ENCODE measurements at places on chromosomes 11 and 22.
A peak's percentile ranks its signal among the peaks of the same experiment; 100 is the strongest.

DNA sequence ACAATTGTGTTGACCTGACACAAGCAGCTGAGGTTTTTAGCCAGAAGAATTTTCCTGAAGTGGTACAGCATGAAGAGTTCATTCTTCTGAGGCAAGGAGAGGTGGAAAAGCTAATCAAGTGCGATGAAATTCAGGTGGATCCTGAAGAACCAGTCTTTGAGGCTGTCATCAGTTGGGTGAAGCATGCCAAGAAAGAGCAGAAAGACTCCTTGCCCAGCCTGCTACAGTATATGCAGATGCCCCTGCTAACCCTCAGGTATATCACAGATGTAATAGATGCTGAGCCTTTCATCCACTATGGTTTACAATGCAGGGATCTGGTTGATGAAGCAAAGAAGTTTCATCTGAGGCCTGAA lies 12.9 kb upstream of the SCARF2 start:
- no peak for DNase-seq

DNA sequence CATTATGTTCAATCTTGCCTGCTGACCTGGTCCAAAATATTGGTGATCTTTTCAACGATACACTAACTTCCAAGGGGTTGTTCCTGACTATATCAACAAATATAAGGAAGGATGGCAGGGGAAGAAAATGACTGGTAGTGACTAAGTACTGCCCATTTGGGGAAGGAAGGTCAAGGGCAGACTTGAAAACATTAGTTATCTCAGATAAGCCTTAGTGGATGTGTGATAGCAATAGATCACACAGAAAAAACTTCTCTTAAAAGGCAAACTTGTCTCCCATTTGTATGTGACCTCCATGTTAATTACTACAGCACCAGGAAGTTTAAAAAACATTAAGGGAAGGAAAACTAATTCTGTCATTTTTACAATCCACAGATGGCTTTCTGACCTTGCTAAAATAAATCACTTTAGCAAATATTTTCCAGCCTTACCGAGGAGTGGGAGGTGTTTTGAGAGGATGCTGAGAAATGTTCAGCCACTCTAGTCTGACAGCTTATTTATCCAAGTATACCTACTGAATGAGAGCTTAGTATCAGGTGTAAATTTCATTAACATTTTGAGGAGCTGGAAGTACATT lies 88.2 kb upstream of the DDI1 start:
- no peak for DNase-seq

DNA sequence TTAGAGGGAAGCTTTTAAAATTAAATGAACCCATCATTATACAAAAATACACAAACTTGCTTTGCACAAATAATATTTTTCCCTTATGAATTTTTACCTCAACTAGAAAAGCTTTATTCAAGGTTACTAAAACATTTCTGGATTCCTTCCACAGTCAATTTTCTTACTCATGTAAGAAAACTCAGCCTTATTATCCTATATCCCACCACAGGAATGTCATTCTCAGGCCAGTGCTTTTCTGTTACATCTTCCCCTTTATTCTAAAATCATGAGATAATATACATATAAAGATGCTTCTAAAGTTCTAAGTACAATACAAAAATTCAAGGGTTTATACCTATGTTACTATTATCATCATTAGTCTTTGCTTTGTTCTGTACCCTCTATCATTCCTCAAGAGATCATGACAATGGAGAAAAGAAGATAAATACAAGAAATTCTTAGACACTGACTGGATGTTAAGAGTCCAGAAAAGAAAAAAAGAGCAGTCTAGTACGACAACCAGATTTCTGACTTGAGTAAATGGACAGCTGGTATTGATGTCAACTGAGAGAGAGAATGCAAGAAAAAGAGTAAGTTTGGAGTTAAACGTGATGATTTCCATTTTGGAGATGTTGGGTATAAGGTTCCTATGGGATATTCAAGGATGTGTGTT lies 60.3 kb downstream of the MTMR2 start:
- no peak for DNase-seq

DNA sequence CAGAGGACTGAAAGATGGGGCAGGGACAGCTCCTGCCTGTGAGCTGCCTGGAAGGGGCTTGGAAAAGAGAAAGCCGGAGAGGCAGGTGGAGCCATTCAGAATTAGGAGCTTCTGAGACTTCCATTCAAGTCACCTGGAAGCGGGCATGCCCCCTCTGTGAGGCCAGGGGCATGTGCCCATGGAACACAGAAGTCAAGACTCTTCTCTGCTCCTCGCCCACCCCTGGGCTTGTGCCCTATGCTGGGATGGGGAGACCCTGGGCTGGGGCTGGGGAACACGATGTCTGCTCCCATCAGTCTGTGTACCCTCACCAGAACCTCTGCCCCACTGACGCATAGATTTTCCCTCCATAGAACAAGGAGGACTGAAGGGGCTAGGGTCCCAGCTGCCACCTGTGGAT lies 372.0 kb downstream of the SHANK2 start:
- DNase-seq: no peak

GRCh38 chr22:42169055-42169469 lies 38.5 kb upstream of the CYP2D6 start:
- peak; percentile 68 for DNase-seq

- DNase-seq: no peak
Observed at GRCh38 chr22:18114495-18114894, 3.9 kb downstream of the TUBA8 start.

All from NCI-H748 treated with DMSO at 0.1 percent for 48 hours (cell line).